MG63 (cell line): ENCODE measurements at places on chromosomes 4 and X. TPM values are rescaled to one million over a fixed set of nuclear protein-coding genes. Genes with fewer than 3 reads are reported as not detected.

Gene STOX2
- total RNA-seq: 0.89 and 1.8 TPM in 2 replicates

Gene AGTR2
- total RNA-seq: not detected in 2 replicates

Gene FAM184B
- 0.10 TPM in 1 of 2 replicates, not detected in the other for total RNA-seq

Gene CSAG3
- not detected in 2 replicates for total RNA-seq

Gene USP17L28
- total RNA-seq: not detected in 2 replicates

Gene FRMD7
- total RNA-seq: not detected in 2 replicates

Gene MAGED4
- 0.36 and 16.8 TPM in 2 replicates for total RNA-seq

Gene DCUN1D4
- total RNA-seq: 151 and 229 TPM in 2 replicates

Gene OPRPN
- not detected in 2 replicates for total RNA-seq
